ENCODE measurements at places on chromosomes 1 and 21. TPM values are rescaled to one million over a fixed set of nuclear protein-coding genes. Genes with fewer than 3 reads are reported as not detected.

ASAP3 gene
- 59.6 TPM for total RNA-seq

TSTD1 gene
- total RNA-seq: 28.8 TPM

IL19 gene
- total RNA-seq: not detected

COX20 gene
- total RNA-seq: 24.6 TPM

CENPS gene
- 5.4 TPM for total RNA-seq

GNAT2 gene
- 0.13 TPM for total RNA-seq

PLPPR5 gene
- 1.5 TPM for total RNA-seq

CELF3 gene
- total RNA-seq: 0.04 TPM

Data from muscle of leg (tissue), 16 donors.